ENCODE measurements at places on chromosomes 1 and 21.

DNA sequence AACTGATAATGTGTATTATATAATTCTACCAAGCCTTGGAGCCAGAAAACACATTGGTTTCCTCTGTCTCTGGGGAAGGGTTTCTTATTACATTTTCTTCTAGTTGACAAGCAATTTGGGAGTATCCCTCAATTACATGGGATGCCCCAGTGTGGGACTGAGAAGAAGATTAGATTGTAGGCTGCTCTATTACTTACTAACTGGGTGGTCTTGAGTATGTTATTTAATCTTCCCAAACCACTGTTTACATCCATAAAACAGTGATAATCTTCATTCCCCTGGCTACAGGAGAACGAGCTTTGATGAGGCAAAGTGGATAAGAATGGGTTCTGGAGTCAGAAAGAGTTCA lies 105.8 kb downstream of the TSEN15 start:
- no peak for DNase-seq

- no peak for DNase-seq
These were observed 67.1 kb upstream of the PTGFRN start for GRCh38 chr1:116842654-116843053.

DNA sequence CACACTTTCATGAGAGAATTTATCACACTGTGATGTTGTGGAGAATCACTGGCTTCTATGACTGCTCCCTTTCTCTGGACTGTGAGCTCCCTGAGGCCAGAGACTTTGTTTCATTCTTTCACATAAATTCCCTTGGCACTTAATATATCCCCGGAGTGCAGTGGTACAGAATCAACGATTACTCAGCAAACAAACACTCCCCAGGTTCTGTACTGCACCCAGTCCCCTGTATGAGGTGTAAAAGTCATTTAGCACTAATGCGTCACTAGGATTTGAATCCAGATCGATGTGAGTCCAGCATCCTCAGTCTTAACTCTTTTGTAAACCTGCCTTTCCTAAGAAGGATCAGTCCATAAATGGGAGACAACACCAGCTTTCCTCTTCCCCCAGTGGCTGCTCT lies 6.8 kb upstream of the UTP25 start:
- DNase-seq = no peak

GRCh38 chr1:59593798-59594790 lies 220.7 kb upstream of the HOOK1 start:
- DNase-seq = no peak

DNA sequence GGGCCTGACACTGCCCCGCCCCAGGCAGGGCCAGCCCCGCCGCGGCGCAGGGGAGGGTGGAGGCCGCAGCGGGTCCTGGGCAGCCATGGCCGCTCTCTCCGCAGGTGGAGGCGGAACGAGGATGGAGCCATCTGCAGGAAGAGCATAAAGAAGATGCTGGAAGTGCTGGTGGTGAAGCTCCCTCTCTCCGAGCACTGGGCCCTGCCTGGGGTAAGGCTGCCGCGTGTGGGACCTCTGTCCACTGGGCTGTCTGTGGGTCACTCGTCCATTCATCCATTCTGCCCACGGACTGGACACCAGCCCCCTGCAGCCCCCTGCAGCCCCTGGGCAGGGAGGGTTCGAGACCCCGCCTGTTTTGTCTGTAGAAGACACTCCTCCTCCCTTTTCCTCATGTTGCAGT lies 18.4 kb upstream of the LRRC3 start:
- DNase-seq = no peak

DNA sequence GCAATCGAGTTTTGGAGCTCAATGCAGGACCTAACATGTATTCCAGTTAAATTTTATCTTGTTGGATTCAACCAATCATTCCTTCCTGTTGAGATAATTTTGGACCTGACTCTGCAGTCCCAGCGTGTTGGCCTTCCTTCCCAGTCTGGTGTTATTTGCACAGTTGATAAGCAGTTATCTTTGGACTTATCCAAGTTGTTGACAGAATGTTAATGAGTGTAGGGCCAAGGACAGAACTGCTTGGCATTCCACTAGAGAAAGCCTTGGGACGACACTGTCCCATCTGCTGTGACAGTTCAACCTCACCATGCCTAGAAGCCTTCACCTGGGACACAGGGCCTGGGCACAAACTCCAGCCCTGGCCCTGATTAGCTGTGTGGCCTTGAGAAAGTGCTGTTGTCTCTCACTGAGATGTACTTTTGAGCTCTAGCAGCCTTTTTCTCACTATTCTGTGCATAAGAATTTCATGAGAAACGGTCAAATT lies 104.1 kb upstream of the SLC25A33 start:
- DNase-seq = no peak

- no peak for DNase-seq
These were observed 717.0 kb upstream of the TMPRSS15 start for GRCh38 chr21:19120591-19120990.

GRCh38 chr1:239126884-239127283 lies 259.5 kb upstream of the CHRM3 start:
- no peak for DNase-seq

GRCh38 chr21:46639489-46640386 lies 4.3 kb downstream of the PRMT2 start:
- no peak for DNase-seq

DNA sequence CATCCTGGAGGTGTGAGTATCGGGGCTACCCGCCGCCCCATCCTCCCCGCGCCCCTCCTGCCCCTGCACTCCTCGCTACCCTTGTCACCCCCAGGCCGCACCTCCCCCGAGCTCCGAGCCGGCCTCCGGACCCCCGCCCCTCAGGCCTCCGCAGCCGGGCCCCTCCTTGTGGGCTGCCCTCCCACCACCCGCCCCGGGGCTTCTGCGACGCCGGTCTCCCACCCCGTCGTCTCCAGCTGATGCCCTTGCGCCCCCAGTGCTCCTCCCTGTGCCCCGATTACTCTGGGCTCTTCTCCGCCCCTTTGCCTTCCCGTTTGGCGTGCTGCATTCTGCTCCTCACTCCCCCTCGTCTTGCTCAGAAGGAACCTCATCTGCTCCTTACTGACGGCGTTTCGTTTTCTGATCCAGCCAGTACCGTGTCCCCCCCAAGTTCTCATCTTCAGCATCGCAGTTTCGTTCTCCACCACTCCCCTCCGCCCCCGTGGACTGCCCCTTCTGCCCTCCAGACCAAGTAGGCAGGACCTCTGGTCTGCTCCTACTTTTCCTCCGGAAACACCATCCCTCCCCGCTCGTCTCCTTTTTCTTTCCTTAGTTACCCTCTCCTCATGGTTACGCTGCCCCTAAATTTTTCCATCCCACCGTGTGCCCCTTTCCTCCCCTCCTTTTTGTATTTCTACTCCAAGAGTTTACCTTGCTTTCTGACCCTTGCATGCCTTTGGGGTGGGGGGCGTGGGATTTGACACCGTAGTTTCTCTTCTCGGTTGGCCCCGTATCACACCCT lies 841 bp downstream of the SNX27 start:
- no peak for DNase-seq

DNA sequence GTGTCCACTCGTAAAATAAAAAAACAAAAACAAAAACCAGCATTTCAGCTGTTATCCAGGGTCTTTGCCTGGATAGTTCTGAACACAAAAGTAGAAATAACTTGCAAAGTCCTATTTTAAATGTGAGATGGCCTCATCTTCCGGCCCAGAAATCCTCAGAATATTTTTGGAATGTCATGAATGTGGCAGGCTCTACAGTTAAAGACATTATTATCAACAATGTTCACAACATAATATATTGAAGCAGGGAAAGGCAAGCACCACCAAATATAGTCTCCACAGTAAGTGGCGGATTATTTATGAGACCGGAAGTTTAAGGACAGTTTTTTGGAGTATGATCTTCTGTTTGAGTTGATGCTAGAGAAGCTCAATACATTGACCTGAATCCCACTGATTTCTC lies 1.2 kb upstream of the C1orf198 start:
- DNase-seq = no peak

- no peak for DNase-seq
These were observed 8.2 kb upstream of the CDK11A start for GRCh38 chr1:1732381-1732780.

- no peak for DNase-seq
These were observed 15.7 kb upstream of the GLIS1 start for GRCh38 chr1:53754484-53755312.

- no peak for DNase-seq
These were observed 686 bp downstream of the KMO start for GRCh38 chr1:241532864-241533263.
